ENCODE measurements at places on chromosomes 2 and 18. TPM values are rescaled to one million over a fixed set of nuclear protein-coding genes. Genes with fewer than 3 reads are reported as not detected.

Gene ZNF804A
- not detected for total RNA-seq

Gene LBH
- total RNA-seq: 537 TPM

Gene MC2R
- not detected for total RNA-seq

Gene CCT7
- 217 TPM for total RNA-seq

- peak overlapping the region; percentile 87 for H3K4me3 ChIP-seq
- peaks cover 96% of the 10 kb centered on the region for H3K4me1 ChIP-seq
- DNase-seq: no peak
Observed at GRCh38 chr2:10328670-10329579, 26.2 kb downstream of the HPCAL1 start.

DNA sequence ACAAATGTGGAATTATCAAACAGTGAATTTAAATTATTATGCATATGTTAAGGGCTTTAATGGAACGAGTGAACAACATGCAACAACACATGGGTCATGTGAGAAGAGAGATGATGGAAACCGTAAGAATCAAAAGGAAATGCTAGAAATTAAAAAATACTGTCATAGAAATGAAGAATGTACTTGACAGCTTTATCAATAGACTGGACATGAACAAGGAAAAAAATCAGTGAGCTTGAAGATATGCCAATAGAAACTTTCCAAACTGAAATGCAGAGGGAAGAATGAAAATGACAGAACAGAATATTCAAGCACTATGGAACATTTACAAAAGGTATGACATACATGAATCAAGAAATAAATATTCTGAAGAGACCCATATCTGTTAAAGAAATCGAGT is 117.7 kb upstream of the KCNJ3 start:
- H3K4me3 ChIP-seq: no peak overlapping the region
- H3K27ac ChIP-seq: no peak overlapping the region
- DNase-seq: no peak
- H3K36me3 ChIP-seq: peaks cover 5% of the 10 kb centered on the region

GRCh38 chr2:23322567-23323197 is 62.3 kb upstream of the KLHL29 start:
- H3K4me3 ChIP-seq: no peak overlapping the region
- H3K27me3 ChIP-seq: peaks cover 30% of the 10 kb centered on the region
- H3K4me1 ChIP-seq: no peaks in the 10 kb centered on the region
- H3K36me3 ChIP-seq: no peaks in the 10 kb centered on the region
- no peak for DNase-seq

GRCh38 chr2:98460573-98461497 is 16.2 kb downstream of the INPP4A start:
- H3K4me3 ChIP-seq: peak overlapping the region; percentile 62
- peaks cover 87% of the 10 kb centered on the region for H3K4me1 ChIP-seq
- DNase-seq: no peak
